ENCODE measurements at places on chromosomes 5 and 9.

GRCh38 chr5:39175273-39175955, 43.9 kb downstream of the FYB1 start:
- DNase-seq, result no peak

DNA sequence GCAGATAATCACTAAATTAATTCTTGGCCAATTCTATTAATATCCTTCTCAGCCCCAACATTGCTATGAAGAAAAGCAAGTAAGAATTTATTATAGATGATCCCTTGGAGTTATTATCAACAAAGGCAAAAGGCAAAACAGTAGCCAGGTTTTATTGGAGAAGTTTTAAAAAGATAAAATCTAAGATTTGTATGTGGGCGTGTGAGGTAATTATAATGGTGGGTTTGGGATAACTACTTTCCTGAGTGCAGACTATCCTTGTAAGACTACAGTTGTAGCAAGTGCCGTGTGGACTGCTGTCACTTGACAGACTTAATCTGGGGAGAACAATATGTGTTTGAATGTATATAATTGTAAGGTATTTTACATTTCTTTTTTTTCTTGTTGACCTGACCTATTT, 23.2 kb downstream of the SLC31A1 start:
- no peak for DNase-seq

DNA sequence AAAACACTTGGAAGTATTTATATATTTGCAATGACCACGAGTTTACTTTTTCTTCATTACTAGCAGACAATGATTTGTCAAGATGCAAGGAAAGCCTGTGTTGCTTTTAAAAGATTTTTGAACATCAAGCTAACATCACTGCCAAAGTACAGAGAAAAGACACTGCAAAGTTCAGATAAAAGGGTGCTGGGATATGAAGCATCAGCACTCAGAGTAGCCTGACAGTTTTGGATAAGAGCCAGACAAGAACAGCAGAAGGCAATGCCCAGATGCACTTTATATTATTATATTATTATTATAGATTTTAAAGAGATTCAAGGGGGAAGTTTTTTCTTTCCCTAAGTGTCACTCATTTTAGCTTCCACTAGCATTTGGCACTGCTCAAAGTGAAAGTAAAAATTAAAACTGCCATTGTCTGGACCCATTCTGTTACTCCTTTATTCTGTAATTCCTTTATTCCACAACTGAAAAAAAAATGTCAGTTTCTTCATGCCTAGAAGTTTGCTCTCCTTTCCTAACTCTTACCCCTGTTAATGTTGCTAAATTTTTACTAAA, 240.6 kb downstream of the EFNA5 start:
- peak; percentile 15 for DNase-seq

DNA sequence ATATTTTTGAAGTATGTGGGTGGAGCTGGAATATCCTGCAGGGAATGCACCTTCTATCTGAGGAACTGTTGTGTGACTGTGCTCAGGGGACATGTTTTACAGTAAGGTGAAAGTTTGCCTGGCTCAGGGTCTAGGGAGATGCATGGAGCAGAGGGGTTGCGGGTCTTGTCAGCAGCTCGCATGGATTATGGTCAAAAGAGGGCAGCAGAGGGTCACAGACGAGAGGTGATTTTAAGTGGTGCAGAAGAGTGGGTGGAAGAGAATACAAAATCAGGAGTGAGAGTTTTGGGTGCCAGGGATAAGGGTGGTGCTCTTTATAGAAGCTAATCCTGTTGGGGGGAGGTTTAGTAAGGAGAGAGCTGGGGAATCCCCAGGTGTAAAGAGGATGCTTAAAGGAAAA, 53.5 kb upstream of the GRIN3A start:
- no peak for DNase-seq

- DNase-seq, result no peak
These were observed 11.5 kb downstream of the PRRC2B start for GRCh38 chr9:131405428-131405827.

GRCh38 chr9:130264414-130265350, 878 bp upstream of the HMCN2 start:
- no peak for DNase-seq

GRCh38 chr9:15211815-15212495, 95.1 kb downstream of the TTC39B start:
- no peak for DNase-seq

GRCh38 chr9:90097237-90097636, 492.4 kb downstream of the GADD45G start:
- no peak for DNase-seq

DNA sequence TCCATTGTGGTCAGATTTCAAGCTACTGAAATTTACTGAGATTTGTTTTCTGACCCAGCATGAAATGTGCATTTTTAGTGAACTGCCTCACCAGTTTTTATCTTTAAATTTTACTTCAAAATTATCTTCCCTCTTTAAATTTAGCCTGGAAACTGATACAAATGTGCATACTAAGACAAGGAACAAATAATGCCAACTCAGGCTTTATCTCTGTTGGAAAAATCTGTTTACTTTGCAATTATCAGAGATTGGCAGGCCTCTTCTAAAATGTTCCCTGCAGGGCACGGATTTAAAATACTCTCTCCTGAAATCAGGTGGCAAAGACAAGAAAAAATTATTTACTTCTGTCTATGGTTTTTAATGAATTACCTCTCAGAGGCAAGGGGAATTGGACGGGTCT, 151.0 kb upstream of the PTCH1 start:
- no peak for DNase-seq
